Pancreas (tissue), 10 donors: ENCODE measurements at places on chromosomes 5 and 9. TPM values are rescaled to one million over a fixed set of nuclear protein-coding genes. Genes with fewer than 3 reads are reported as not detected.

DNA sequence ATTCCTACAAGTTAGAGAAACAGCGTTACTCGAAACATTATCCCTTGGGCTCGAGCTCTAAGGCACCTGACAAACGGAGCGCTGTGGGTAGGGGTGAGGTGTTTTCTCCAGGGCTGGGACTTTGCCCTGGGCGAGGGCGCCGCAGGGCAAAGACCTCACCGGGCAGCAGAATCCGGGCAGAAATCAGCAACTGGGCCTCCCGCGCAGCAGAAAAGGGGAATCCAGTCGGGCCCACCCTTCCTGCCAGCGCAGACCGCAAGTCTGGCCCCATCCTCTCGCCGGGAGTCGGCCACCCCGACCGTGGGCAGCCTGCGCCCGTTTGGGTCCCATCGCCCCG, 430 bp upstream of the MSH3 start:
- DNase-seq: no peak

- no peak for DNase-seq
Observed at GRCh38 chr9:77903666-77904285, 127.8 kb downstream of the GNAQ start.

DNA sequence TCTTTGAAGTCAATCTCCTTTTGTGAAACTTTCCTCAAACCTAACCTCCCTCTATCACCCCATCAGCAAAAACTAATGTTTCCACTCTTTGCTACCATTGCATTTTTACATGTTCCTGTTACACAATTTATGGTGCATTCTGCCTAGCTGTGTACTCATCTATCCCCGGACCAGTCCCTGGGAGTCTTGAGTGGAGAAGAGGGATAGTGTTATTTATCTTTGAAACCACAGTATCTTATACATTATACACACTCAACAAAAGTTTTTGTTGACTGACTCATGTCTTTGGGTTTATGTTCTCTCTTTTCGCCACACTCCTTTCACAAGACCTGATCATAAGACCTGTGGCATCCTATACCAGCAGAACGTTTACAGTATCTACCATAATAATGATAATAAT, 26.4 kb downstream of the TNFAIP8 start:
- DNase-seq: no peak

DNA sequence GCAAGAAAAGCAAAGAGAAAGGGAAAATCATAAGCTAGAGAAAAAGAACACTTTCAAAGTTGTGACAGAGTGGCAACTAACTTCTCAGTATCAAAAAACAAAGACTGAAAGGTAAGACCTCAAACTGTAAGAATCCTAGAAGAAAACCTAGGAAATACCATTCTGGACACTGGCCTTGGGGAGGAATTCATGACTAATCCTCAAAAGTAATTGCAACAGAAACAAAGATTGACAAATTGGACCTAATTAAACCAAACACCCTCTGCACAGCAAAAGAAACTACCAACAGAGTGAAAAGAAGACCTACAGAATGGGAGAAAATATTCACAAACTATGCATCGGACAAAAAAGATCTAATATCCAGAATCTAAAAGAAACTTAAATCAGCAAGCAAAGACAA, 79.1 kb downstream of the FEM1C start:
- DNase-seq: no peak

GRCh38 chr9:84702471-84702870, 32.9 kb downstream of the NTRK2 start:
- DNase-seq: no peak

GRCh38 chr9:27668280-27668679, 95.0 kb upstream of the C9orf72 start:
- no peak for DNase-seq

DNA sequence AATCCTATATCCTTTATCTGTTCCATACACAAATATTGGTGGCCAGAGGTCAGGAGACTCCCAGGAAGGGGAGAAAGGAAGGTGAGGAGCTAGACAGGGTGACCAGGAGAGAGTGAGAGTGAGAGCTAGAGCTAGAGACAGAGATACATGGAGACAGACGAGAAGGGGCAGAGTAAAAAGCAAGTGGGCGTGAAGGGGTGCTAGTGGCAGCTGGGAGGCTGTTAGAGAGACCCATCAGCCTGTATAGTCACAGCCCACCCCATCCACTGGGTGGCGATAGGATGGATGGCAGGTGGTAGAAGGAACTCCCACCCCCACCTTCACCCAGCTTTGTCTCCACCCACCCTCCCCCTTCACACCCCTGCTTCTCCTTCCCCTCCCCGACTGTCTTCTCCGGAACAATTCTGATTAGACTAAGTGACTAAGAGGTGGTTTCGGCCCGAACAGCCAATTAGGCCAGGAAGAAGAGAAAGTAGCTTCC, 32.8 kb downstream of the PCDH1 start:
- no peak for DNase-seq

- DNase-seq: no peak
Observed at GRCh38 chr9:35828716-35829083, at the start of gene FAM221B. FAM221B (minus strand) TSS chr9:35828732; CDS start chr9:35826161, 2,571 bp downstream.

The PCDHA10 gene
- 4.3 TPM for total RNA-seq

The RPL35 gene
- 711 TPM for total RNA-seq
